ENCODE measurements at places on chromosomes 7 and 10.

DNA sequence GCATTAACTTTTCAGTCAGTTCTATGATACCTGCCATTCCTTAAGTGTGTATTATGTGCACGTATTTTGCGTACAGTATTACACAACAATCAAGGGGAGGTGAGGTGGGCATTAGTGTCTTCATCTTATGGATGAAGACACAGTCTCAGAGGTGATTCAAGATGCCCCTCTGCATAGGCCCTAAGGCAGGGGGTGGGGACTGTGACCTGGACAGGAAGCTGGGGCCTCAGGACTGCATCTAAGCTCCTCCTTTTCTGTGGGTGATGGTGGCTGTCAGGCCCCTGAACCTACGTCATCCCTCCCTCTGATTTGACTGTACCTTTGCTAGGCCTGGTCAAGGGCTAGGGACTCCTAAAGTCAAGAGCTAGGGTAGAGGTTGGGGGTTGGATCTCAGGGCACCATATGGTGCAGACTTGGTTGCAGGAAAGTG lies 38.9 kb downstream of the HK1 start:
- DNase-seq, result no peak

DNA sequence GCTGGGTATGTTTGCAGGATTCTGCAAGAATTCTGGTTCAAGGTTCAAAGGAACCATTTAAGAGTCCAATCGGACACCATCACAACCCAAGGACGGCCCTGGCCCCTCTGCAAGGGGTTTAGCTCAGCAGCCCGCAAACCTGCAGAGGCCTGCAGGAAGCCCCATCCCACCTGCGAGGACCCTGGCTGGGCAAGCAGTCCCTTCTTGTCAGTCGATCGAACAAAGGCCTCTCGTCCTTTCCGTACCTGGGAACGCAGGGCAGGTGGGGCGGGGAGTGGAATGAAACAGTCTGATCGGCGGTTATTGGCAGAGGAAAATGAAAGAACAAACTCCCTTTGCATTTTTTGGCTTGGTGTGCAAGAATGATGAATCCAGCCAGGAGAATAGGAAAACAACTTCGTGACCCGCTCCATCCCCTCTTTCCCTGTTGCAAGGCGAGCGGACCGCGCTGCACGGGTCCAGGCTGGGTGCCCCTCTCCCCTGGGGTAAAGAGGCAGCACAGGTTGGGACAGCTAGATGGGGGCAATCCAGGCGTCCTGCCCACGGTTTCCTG lies 73.7 kb downstream of the INSIG1 start:
- DNase-seq, result no peak

GRCh38 chr7:128383776-128384175 lies 22.3 kb upstream of the PRRT4 start:
- DNase-seq, result no peak

GRCh38 chr7:25789701-25790640 lies 362.0 kb upstream of the NFE2L3 start:
- DNase-seq, result no peak

DNA sequence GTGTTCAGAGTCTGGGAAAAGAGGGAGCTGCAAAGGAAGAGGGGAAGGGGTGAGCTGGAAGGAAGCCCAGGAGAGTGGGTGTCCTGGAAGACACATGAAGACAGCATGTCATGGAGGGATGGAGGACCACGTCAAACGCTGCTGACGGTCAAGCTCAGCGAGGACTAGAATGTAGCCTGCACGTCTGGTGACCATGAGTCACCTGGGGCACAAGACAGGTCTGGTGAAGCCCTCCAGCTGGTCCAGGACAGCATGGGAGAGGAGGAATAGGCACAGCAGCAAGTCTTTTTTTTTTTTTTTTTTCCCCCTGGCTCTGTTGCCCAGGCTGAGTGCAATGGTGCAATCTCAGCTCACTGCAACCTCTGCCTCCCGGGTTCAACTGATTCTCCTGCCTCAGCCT lies 19.6 kb upstream of the AMZ1 start:
- DNase-seq, result no peak
